ENCODE measurements at places on chromosomes 7 and 10.

DNA sequence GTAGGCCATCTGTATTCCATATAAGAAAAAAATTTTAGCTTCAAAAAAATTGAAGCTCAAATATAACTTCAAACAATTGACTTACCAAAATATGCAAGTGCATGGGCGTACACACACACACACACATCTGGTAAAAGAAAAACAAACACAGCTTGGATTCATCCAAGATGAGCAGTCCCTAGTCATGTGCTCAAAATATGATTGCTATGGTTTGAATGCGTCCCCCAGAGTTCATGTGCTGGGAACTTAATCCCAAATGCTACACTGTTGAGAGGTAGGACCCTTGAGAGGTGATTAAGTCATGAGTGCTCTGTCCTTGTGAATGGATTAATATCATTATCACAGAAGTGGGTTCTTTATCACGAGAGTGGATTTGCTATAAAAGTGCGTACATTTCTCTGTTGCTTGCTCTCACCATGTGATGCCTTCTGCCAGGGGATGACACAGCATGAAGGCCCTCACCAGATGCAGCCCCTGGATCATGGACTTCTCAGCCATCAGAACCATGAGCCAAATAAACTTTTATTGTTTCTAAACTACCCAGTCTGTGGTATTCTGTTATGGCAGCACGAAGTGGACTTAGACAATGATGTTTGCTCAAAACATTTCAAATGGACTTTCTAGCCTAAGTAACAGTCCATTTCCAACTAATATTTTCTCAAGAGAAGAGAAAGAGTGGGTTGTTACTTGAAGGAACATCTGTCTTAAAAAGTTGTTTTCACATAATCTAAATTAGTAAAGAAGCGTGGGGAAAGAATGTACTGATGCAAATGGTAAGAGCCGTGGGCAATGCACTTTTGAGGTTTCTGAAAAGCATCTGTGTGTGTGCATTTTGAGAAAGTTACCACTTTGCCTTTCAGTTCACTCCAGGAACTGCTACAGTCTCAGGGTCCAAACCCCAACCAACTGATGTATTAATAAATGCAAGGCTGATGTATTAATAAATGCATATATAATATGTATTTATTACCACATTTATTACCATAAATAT is 15.1 kb upstream of the SVIL start:
- no peak for DNase-seq

- DNase-seq = no peak
Measured at GRCh38 chr7:128104108-128104742, 73.0 kb upstream of the LRRC4 start.

GRCh38 chr7:94012746-94013145 is 8.6 kb upstream of the BET1 start:
- DNase-seq = no peak

GRCh38 chr7:20954711-20955619 is 168.3 kb upstream of the SP8 start:
- DNase-seq = no peak

GRCh38 chr7:70571403-70571934 is 560.5 kb upstream of the GALNT17 start:
- DNase-seq = no peak

DNA sequence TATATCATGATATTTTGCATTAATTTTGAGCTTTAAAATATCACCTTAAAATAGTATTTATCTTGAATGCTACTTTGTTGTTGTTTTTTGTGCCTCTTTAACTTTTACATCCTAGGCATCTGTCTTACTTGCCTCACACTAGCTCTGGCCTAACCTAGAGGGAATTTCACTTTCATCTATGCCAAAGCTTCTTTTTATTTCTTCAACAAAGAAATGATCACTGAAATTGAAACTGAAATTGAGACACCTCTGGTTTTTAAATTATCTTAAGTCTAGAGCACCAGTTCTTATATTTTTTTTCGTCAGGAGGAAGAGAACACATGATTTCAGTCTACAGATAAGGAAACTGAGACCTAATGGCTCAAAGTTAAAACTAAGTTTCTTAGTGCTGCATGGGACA is 3.5 kb upstream of the SCIN start:
- DNase-seq = no peak

- DNase-seq = no peak
Measured at GRCh38 chr10:119469325-119469707, 73.2 kb downstream of the RGS10 start.

GRCh38 chr10:30829901-30830300 is 200.3 kb upstream of the LYZL2 start:
- no peak for DNase-seq
